Epithelial cell of proximal tubule (primary cell): ENCODE measurements at places on chromosomes 4 and X. TPM values are rescaled to one million over a fixed set of nuclear protein-coding genes. Genes with fewer than 3 reads are reported as not detected.

GCNA gene
- 0.14 and 0.52 TPM in 2 replicates for total RNA-seq

SH3D19 gene
- 14.8 and 21.4 TPM in 2 replicates for total RNA-seq

RNF175 gene
- total RNA-seq, result 0.72 and 2.3 TPM in 2 replicates

PLXNB3 gene
- total RNA-seq, result 2.9 and 7.4 TPM in 2 replicates

JADE3 gene
- total RNA-seq, result 3.7 and 4.5 TPM in 2 replicates

FGB gene
- 2.9 and 54.3 TPM in 2 replicates for total RNA-seq

SERTM2 gene
- total RNA-seq, result not detected in 2 replicates

TMEM255A gene
- total RNA-seq, result 0.14 and 0.40 TPM in 2 replicates

RHOXF1 gene
- total RNA-seq, result not detected in 2 replicates

HAND2 gene
- total RNA-seq, result not detected in 2 replicates

CXCL8 gene
- total RNA-seq, result 24.9 and 31.4 TPM in 2 replicates

GLRB gene
- total RNA-seq, result 6.6 and 15.8 TPM in 2 replicates

SYN1 gene
- 0.12 and 0.65 TPM in 2 replicates for total RNA-seq

PNCK gene
- 0.86 TPM in 1 of 2 replicates, not detected in the other for total RNA-seq

LEF1 gene
- 1.2 and 4.2 TPM in 2 replicates for total RNA-seq

MUC7 gene
- not detected in 2 replicates for total RNA-seq

C4orf50 gene
- not detected in 2 replicates for total RNA-seq

PLAC1 gene
- 0.29 TPM in 1 of 2 replicates, not detected in the other for total RNA-seq

WNK3 gene
- 1.4 and 2.6 TPM in 2 replicates for total RNA-seq

CXCL1 gene
- total RNA-seq, result 100 and 158 TPM in 2 replicates

MAGIX gene
- 8.3 and 9.6 TPM in 2 replicates for total RNA-seq

CCDC120 gene
- total RNA-seq, result 4.0 and 4.5 TPM in 2 replicates

IQSEC2 gene
- 3.9 and 4.5 TPM in 2 replicates for total RNA-seq

PHEX gene
- 0.07 and 0.29 TPM in 2 replicates for total RNA-seq

TECRL gene
- not detected in 2 replicates for total RNA-seq

CLDN22 gene
- total RNA-seq, result not detected in 2 replicates

SLC10A3 gene
- total RNA-seq, result 26.1 and 29.1 TPM in 2 replicates

ATOH1 gene
- not detected in 2 replicates for total RNA-seq

RBM47 gene
- total RNA-seq, result 33.1 and 42.9 TPM in 2 replicates

RIPPLY1 gene
- total RNA-seq, result not detected in 2 replicates

COL4A5 gene
- total RNA-seq, result 8.5 and 33.2 TPM in 2 replicates

TMPRSS11D gene
- not detected in 2 replicates for total RNA-seq

NXF2B gene
- not detected in 2 replicates for total RNA-seq

SLC49A3 gene
- total RNA-seq, result 2.9 and 4.1 TPM in 2 replicates

DUX4 gene
- total RNA-seq, result not detected in 2 replicates

SHISA3 gene
- 3.0 and 3.6 TPM in 2 replicates for total RNA-seq

GRPEL1 gene
- 45.8 and 52.7 TPM in 2 replicates for total RNA-seq

IL2 gene
- total RNA-seq, result not detected in 2 replicates

SPANXA1 gene
- total RNA-seq, result not detected in 2 replicates

PDCL2 gene
- total RNA-seq, result not detected in 2 replicates

ALG13 gene
- total RNA-seq, result 26.1 and 49.1 TPM in 2 replicates

GAGE12F gene
- not detected in 2 replicates for total RNA-seq

FOXR2 gene
- not detected in 2 replicates for total RNA-seq
